ENCODE measurements at places on chromosomes 7 and 10.
A peak's percentile ranks its signal among the peaks of the same experiment; 100 is the strongest.

DNA sequence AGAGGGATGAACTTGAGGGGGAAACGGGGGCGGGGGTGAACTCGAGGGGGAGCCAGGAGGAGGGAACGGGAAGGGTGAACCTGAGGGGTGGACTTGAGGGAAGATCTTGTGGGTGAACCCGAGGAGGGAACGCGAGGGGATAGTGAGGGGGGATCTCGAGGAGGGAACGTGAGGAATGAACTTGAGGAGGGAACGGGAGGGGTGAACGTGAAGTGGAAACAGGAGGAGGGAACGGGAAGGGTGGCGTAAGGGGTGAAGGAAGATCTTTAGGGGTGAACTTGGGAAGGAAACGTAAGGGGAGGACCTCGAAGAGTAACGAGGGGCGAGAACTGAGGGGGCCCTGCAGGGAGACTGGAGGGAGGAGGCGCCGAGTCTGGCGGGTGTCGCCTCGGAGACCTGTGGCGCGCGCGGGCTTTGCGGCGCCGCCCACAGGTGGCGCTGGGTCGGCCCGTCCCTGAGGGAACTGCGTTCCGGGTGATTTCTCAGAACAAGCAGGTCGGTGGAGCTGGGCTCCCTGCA is 651 bp downstream of the MYO3A start:
- DNase-seq = peak; percentile 20

GRCh38 chr7:151010307-151011096 is 13.8 kb downstream of the ATG9B start:
- peak; percentile 95 for DNase-seq

- no peak for DNase-seq
Measured at GRCh38 chr7:87635921-87636320, 7.7 kb downstream of the RUNDC3B start.

- no peak for DNase-seq
Measured at GRCh38 chr10:70576803-70577517, 25.6 kb downstream of the PRF1 start.

- DNase-seq = no peak
Measured at GRCh38 chr10:79995979-79996634, 47.2 kb upstream of the SFTPD start.

DNA sequence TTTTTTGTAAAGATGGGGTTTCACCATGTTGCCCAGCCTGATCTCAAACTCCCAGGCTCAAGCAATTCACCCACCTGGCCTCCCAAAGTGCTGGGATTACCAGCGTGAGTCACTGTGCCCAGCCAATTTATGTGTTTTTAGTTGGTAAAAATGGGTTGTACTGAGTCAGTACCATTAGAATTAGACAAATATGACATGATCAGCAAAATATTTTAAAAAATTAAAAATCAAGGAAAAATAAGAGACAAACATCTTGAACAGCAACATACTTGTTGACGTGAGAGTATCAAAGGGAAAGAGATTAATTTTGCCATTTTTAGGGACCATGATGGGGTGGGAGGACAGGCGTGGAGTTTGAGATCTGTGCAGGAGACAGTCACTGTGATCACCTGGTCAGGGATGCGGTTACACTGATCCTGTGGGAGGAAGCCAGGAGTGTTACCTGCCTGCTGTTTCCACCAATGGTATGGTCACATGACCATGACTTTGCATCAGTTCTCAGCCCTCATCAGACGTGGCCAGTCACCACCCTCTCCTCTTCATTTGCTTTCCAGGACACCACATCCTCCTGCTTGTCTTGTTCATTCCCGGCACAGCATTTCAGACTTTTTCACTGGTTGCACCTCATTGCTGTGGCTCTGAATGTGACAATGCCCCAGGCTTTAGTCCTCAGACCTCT is 29.2 kb upstream of the ENO4 start:
- no peak for DNase-seq

- no peak for DNase-seq
Measured at GRCh38 chr10:81963606-81964005, 88.6 kb downstream of the NRG3 start.

DNA sequence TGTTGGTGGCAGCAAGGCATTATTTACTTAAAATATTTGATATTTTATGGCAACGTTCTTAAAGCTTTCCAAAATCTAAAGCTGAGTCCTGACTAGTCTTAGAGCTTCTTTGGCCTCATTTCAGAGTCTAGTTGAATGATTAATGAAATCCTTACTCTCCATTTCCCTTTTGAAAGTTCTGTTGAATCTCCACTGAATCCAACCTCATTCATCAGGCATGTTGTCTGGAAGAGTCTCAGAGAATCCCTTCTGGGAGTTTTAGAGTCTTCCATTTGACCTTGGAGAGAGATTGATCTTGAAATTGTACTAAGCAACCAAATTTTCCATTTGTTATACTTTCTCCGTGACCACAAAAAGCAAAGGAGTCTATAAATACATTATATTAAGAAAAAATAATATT is 198.5 kb upstream of the TMEM196 start:
- peak; percentile 12 for DNase-seq

GRCh38 chr10:124296813-124297788 is 121.6 kb downstream of the OAT start:
- DNase-seq = no peak

- DNase-seq = no peak
Measured at GRCh38 chr10:24455447-24455846, 246.5 kb downstream of the KIAA1217 start.

DNA sequence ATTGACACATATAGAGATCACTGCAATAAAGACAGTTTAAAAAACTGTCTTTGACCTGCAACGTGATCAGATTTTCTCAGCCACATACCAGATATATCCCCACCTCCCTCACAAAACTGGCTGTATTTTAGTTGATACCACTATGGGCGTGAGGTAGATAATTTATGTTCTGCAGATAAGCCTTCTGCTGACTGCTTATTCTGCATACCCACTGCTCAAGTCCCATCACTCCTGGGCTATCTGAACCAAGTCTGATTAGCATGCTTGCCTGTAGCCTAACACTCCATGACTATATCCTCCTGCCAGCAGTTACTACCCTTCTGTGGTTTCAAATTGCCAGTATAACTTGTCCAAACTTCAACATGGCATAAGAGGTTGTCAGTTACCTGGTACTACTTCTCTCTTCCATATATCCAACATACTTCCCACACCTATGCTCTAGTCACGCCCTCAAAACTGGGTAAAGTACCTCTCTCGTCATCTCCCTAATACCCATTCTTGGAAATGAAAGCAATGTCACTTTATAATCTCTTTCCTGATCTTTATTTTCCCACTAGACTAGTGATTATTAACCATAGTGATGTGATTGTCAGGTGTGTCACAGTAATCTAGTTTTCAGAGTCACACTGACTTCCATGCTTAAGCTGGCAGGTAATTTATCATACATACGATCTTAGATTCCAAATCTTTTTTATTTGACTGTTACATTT is 70.7 kb downstream of the MALSU1 start:
- DNase-seq = no peak

DNA sequence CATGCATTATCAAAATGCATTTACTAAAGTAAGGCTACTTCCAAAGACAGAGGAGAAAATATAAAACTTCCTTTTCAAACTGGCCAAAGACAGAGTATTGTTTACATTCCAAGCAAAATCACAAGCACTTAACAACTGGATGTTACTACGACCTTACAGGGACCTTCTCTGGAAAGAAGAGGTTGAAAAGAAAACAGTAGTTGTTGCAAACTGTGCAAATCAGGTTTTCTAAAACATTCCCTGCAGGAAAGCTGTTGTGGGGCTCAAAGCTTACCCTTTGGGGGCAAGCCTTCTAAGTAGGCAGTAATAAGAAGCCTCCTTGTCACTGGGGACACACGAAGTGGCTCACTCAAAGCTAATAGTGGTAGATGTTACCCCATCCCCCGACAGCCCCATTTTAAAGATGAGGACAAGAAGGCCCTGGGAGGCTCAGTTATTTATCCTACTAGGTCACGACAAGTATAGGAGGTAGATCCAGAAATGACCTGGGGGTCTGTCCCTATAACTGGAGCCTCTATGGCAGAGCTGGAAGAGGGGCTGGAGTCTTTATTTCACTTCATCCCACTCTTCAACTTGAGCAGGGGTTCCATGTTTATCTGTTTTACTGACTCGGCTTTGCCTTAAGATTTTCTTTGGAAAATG is 46.6 kb downstream of the ATXN7L1 start:
- no peak for DNase-seq

DNA sequence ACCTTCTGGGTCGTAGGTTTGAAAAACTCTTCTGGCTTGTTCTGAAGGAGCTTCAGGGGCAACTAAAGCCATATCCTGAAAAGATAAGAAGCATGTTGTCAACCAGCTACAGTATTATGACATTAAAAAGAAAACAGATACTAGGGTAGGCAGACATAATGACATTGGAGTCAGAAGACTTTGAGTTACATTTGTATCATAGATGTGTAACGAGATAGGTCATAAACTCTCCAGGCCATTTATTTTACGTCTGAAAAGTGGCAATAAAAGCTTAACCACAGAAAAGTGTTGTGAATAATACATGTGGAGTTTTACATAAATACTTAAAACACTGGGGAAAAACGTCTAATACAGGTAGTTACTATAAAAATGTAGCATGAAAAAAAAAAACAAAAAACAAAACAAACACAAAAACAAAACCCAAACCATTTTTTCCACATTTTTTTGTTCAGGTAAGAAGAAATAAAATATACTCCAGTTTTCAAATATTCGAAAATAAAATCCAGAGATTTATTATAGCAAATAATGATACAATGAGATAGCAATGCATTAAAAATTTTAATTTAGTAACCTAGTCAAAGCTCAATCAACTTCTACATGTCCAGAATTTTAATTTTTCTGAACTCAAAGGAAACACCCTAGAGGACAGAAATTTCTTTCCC is 64.1 kb downstream of the MINDY3 start:
- no peak for DNase-seq

- peak; percentile 38 for DNase-seq
Measured at GRCh38 chr10:19658131-19658530, 158.1 kb upstream of the PLXDC2 start.

- DNase-seq = peak; percentile 25
Measured at GRCh38 chr10:84329196-84329611, 815 bp downstream of the CCSER2 start.

DNA sequence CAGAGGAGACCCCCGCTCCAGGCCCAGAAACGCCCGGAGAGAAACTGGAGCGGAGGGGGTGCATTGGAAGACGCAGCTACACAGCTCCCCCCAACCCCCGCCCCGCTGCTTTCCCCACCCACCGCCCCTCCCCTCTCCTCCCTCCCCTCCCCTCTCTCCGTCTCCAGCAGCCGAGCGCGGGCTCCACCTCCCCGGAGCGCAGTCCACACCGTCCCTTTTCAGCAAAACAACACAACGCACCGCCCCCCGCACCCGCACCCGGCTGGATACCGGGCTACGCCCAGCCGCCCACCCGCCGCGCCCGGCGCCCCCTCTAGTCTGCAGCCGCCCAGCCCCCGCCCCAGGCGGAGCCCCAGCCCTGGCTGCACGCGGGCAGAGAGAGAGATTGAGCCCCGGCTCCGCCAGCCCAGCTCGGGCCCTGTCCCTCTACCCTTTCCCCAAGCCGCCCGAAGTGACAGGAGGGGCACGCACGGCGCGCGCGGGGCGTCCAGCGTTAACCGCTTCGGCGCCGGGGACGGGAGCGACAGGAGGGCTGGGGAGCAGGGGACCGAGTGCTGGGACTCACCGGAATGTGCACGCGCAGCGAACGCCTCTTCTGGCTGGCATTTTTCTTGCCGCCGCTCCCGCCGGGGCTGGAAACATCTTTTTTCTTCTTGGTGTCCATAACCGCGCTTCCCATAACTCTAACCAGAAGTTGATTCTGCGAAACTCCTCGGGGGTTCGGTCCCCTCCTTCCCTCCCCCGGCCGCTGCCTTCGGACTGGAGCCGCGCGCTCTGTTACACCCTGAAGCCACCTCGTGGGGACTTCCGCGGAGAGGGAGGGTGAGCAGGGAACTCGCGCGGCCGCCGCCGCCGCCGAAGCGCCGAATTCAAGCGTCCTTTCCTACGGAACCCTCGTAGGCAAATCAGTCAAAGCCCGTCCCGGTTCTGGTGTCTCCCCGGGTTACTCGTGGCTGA is 695 bp downstream of the PRKAG2 start:
- peak; percentile 73 for DNase-seq

- peak; percentile 50 for DNase-seq
Measured at GRCh38 chr7:711093-711921, 15.2 kb upstream of the DNAAF5 start.

DNA sequence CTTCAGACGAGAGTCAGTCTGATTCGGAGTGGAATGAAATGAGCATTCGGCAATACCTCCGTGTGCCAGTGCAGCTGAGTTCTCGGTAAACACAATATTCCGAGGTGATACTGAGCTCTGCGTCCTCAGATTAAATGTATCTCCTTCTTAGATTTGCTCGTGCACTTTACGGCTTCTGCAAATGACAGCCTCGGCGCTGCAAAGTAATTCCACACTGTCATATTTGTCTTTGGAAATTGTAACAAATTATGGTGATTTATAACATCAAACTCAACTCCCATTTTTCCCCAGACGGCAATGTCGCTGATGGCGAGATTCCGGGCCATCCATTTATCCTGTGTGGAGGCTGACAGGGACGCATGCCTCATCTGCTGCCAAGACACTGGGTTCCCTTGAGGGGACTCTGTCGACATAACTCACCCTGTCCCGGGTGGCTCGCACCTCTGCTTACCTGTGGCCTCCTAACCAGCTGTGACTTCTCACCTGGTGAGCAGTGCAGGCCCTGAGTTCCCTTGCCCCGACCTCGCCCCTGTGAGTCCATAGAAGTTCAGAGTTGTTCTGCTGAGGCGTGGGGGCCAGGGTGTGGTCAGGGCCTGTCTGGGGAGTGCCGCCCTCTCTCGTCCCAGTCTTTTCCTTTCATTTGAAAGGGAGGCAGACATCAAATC is 201.9 kb downstream of the ADARB2 start:
- no peak for DNase-seq

- DNase-seq = no peak
Measured at GRCh38 chr10:78346721-78347120, 313.1 kb downstream of the RPS24 start.

GRCh38 chr10:123327450-123327849 is 173.2 kb downstream of the BUB3 start:
- no peak for DNase-seq

- no peak for DNase-seq
Measured at GRCh38 chr7:41942468-41943093, 239.7 kb upstream of the INHBA start.

GRCh38 chr10:63585041-63585440 is 63.8 kb downstream of the REEP3 start:
- DNase-seq = peak; percentile 19

- no peak for DNase-seq
Measured at GRCh38 chr10:69068549-69068948, 19.4 kb upstream of the SRGN start.

DNA sequence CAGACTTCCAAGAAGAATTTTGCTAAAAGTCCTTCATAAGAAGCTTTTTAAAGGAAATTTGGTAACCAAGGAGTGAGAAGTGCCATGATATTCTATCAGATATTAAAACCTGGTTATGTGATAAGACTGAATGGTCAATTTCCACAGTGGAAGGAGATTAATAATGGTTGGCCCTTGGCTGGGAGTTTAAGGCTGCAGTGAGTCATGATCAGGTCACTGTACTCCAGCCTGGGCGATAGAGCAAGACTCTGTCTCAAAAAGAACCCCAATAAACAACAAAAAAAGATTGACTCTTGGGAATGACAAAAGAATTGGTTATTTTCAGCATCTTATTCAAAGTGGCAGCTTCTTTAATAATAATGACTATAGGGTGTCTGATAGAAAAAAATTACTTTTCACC is 37.2 kb downstream of the EXOC4 start:
- DNase-seq = no peak

GRCh38 chr7:22610951-22611757 is 111.2 kb upstream of the STEAP1B start:
- DNase-seq = peak; percentile 52

GRCh38 chr7:89123871-89124270 is 328.3 kb upstream of the TEX47 start:
- DNase-seq = no peak
